ENCODE measurements at places on chromosomes 1 and 21.
A peak's percentile ranks its signal among the peaks of the same experiment; 100 is the strongest.

- no peak for DNase-seq
These were observed 13.7 kb downstream of the LGR6 start for GRCh38 chr1:202207292-202207691.

DNA sequence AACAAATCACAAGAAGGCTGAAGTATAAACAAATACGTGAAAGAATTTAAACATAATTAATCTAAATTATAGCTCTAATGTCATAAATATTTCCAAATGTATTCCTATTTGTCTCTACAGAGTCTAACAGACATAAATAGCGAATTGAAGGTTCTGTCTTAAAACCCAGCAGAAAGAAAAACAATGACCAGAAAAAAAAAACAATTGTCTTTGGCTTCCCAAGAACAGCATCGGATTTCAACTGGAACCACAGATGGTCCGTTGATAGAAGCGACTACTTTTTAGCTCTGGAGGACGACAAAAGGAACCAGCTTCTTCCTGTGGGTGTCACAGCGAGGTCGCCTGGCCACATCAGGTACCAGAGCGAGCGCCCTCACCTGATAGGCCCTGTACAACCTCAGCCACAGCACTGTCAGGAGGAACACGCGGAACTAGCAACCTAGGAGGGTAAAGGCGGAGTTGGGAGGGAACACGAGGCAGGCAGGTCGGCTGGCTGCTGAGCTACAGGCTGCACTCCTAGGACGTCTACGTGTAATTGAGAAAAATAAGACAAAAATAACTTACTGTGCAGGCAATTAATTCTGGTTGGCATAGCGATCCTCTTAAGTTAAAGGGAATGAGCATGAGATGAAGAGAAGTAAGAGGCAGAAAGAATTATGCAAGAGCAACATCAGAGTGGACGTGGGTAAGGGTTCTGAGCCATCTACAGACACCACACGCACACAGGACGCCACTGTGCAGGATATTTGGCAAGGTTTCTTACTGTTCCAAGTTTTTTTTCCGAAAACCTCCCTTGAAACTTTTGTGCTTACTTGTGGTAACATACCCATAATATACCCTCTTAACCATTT lies 16.7 kb upstream of the PRDM15 start:
- no peak for DNase-seq

DNA sequence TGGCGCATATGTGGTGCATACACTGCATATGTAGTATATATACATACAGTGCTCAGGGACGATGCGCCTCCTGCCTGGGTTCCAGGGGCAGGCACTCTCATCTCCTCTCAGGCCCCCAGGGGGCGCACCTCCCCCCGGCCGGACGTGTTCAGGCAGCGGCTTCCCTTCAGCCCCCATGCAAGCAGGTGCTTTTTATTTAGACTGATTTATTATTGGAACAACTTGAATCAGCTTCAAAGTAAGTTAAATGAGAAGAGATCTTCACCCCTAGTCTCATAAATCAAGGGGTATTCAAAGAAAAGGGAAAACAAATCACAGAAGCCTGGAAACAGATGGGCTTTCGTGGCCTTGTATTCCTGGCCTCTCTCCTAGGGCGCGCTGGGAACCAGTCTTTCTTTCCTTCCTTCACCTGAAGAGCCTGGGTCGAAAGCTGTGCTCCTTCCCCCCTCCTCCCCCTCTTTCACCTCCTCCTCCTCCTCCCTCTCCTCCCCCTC lies 64.6 kb downstream of the UBIAD1 start:
- DNase-seq = peak; percentile 82

DNA sequence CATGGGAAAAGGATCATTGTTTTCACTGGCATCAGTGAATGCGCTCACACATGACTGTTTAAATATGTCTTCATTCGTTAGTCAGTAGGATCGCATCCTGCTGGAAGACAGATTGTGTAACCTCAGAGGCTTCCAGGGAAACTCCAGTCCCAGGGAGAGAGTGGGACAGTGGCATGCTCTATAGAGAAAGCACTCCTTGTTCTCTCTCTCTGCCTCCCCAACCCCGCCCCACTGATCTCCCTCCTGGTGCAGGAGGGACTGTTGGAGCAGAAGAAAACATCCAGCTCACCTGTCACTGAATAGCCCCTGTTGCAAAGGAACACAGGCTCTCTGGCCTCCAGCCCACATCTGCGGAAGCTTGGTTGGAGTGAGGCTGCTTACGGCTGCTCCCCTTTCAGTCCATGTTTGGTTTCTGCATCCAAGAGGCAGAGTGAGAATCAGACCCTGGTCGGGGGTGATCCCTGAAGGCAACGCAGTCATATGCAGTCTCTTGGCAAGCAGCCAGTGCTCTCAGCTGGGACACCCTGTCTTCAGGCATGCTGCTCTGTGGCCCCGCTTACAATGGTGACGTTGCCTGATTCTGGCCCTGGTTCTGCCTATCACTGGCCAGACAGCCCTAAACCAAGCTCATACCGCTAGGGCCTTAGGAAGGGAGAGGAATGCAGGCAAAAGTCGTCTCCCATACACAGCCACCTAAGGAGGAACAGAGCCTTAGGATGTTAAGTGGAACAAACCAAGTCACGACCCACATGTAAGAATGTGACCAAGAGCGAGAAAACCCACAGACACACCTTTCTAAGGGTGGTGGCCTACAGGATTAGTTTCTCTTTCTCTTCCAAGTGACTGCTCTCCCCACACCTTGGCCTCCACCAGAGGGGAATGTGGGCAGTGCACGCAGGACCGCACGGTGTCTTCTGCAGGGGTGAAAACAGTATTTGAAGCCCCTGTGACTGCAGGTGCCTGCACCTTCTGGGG lies 39.7 kb downstream of the BACE2 start:
- no peak for DNase-seq

DNA sequence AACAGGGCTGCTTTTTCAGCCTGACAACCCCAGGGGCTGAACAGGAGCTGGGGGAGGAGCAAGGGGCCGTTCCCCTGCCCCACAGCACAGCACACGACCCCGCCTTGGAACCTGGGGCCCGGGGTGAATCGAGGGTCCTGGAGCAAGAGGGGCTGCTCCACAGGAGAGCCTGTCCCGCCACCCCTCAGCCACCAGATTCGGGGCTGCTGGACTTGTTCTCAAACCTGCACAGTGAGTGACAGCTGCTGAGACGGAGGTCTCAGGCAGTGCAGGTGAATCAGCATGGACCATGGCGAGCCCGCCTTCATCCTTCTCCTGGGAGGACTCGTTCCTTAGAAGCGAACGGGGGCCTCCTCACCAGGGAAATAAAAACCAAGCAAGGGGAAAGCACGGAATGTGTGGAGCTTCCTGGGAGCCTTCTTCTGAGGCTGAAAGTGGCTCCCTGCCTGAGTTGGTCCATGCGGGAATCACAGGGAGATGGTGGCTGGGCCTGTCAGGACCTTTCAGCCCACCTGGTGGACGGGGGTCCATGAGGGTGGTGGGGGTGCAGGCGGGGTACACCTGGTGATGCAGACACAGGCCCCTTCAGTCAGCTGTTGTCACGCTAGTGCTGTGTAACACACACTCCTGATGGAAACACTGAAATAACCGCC lies 125.4 kb downstream of the SIK1 start:
- no peak for DNase-seq

DNA sequence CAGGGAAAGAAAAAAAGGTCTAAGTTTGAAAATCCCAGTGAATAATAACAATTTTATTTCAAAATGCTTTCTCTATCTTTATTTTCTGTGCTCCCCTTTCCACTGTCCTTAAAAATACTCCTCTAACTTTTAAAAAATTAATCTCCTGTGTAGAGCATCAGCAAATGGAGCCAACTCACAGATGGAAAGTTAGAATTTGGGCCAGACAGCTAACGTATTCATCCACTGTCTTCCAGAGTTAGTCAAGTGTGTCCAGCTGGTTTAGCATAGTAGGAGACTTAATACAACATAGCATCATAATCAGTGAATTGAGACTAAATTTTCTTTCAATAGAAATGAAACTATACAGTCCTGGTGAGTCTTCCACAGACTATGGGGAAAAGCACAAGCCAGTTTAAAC lies 419.0 kb upstream of the LRRC7 start:
- DNase-seq = no peak

DNA sequence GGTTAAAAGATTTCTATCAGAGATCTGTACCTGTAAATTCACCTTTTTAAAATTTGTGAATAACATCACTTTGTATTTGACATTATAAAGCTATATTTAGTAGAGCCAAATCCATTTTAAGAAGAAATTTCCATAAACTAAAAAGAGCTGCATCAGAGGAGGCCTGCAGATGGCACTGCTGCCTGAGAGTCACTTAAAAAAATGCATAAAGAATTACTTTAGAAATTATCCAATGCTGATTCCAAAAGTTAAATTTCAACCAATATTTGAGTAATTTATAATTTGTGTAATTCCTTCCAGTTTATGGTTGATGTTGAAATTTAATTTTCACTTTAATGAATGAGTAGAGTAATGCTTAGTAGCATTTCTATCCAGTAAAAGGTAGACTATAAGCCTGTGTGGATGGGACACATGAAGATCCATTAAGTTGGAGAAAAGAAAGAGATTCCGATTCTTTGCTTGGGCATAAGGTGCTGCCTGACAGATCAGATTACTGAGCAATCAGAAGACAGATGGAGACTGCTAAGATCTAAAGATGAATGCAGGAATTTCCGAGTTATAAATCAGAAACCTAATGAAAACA lies 20.7 kb upstream of the RPE65 start:
- DNase-seq = no peak

DNA sequence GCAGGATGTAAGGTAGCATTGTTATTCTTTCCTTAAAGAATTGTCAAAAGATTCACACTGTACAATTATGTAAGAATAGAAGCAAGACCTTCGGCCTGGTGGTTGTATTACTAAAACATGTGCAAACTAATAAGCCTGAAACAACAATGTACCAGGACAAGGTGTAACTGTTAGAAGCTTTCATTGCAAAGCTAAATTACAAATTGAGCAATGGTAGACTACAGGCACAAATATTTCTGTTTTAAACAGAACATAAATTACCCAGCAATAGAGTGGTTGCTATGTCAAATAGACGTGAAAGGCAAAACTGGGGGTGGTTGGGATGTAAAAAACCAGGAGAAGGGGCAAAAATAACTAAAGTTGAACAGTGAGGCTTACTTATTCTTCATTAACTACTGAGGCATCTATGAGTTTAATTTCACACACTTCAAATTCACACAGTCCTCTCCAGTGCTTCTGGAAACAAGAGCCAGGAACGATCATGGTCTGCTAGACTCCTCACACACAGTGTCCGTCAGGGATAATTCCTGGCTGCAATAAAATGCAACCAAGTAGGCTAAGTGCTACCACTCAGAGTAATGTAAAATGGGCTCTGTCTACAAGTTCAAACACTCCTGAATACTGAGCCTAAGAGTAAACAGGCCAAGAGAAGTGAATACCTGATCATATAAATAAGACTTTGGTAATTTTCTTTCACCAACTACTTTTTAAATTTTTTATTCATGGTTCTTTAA lies 39.3 kb upstream of the C1orf198 start:
- no peak for DNase-seq

- no peak for DNase-seq
These were observed 105.7 kb downstream of the ZNF281 start for GRCh38 chr1:200304171-200304570.

DNA sequence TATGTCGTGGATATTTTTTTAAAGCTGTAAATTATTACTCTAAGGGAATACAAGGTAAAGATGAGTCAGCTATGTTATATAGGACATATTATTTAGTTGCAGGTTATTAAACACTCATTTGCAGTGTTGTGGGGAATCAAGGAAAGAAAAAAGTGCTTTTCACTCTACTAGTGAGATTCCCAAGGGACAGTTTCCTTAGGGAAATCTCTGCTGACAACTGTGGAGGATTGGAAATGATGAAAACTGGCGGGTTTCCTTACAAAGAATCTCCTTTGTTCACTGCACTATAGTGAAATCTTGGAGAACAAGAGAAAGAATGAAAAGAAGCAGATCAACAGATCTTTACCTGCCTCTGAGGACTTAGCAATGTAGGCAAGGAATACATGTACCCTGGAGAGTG lies 24.5 kb upstream of the TRIM45 start:
- no peak for DNase-seq

DNA sequence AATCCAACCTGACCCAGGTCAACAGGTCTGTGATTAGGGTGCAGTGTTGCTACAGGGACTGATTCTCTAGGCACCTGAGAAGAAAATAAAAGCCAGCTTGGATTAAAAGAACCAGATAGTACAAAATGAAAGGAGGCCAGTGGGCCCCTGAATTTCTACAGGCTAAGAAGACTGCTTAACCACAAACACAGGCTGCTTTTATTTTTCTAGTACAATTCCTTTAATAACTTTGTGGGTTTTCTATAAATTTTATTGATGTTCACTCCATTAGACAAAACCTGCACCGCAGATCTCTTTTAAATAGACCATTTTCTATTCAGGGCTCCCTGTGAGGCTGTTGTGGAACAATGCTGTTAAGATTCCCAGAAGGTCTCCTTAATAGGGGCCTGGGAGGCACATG lies 9.7 kb upstream of the PRMT2 start:
- no peak for DNase-seq

DNA sequence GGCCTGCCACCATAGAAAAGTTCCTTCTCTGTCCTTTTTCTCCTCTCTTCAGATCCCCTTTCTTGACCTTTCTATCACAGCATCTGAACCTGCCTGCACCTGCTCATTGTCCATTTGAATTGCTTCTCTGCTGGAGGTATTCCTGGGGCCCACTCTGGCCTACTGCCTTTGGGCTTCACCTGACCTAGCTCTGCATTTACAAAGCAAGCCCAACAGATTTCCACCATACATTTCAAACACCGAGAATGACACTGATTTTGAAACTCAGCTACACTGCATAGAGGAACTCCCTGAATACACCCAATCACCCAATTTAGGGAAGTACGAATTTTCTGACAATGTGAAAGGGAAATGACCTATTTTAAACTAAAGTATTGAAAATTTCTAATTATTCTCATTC lies 284.5 kb upstream of the USP25 start:
- DNase-seq = peak; percentile 43

- DNase-seq = peak; percentile 99
These were observed at the start of gene CENPS for GRCh38 chr1:10430216-10431069. Gene CENPS (plus strand): TSS chr1:10430433. CDS start chr1:10430518, 85 bp downstream.

DNA sequence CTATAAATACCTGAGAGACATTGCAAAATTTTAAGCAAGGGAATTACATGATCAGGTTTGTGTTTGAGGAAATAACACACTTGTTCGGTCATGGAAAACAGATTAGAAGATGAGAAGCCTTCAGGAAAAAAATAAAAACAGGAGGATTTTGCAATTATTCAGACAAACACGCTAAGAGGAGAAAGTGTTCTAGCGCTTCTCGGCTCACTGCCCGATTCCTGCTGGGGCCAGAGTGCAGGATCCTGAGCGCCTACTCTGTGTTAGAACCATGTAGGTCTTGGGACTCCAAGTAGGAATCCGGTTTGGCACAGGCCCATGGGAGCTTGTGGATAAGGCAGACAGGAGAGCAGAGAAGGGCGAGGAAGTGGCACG lies 8.1 kb upstream of the PRELP start:
- no peak for DNase-seq
